CD4-positive, alpha-beta T cell (primary cell): ENCODE measurements at places on chromosomes 6 and 20.

DNA sequence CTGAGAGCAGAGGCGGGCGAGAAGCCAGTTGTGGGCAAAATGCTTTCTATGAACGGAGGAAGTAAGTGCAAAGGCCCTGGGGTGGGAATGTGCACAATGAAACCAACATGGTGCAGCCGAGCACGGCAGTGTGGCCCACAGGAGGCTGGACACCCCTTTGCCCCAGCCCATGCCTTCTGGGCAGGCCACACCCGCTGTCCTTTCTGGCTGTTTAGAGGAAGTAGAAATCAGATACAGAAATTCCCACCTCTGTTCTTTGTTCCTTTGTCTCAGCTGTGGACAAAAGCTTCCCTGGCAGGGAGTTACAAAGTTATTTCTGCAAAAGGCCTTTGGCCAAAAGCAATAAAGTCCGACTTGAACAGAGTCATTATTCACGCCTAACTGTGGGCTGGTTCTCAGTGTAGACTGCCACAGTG, 11.9 kb downstream of the SULF2 start:
- DNase-seq, result no peak

DNA sequence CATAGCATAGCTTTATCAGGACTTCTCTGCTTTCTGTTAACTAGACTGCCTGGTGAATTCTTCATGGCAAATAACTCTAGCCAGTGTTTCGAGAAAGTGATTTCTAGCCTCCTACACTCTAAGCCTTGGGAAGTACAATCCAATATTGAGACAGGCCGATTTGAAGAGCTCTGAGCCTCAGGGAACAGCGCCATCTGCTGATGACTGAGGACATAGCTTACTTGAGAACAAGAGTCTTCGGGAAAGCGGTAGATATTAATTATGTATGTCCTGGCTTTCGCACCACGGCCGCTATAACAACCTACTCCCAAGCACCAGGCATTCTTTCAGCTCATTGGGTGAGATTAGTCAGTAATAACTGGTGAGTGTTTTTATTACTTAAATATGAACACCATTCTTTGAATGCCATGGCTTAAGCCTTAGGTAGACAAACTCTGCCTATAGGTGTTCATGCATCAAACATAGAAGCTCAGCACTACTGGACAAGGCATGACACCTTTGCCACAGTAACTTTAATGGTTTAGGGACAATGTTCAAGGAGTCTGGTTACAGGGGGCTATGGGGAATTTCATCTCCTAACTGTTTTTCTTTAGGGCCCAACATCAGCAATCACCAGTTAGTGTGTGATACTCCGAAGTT, 518.6 kb downstream of the BMP2 start:
- no peak for DNase-seq

GRCh38 chr6:159038914-159039884, 5.6 kb downstream of the TAGAP start:
- no peak for DNase-seq

- no peak for DNase-seq
These were observed 21.8 kb downstream of the HLA-DRA start for GRCh38 chr6:32461493-32461892.

GRCh38 chr20:19483309-19483708, 270.9 kb downstream of the SLC24A3 start:
- DNase-seq, result no peak

GRCh38 chr6:37168811-37169495, 999 bp upstream of the PIM1 start:
- DNase-seq, result peak; percentile 67

GRCh38 chr6:107843400-107843799, 19.3 kb upstream of the SCML4 start:
- DNase-seq, result no peak

DNA sequence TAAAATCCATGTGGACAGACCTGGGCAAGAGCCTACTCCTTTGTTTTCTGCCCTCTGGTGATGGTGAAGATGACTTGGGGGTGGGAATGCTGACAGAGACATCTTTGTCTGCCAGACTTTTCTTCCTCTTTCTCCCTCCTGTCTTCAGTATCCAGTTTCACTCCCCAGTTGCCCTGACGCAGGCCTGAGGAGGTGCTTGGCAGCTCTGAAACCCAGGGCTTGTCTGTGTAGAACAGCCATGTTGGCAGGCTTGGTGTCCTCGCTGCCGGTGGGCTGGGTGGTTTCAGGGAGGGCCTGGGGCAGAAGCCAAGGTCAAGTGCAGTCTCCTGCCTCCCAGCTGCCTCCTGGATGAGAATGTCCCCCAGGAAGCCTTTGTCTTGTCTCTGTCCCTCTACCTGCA, 22.5 kb downstream of the CCDC167 start:
- no peak for DNase-seq

GRCh38 chr6:39610221-39610620, 115.0 kb downstream of the KIF6 start:
- DNase-seq, result no peak

- DNase-seq, result no peak
These were observed 1.3 kb downstream of the ADGRG6 start for GRCh38 chr6:142303176-142303533.

DNA sequence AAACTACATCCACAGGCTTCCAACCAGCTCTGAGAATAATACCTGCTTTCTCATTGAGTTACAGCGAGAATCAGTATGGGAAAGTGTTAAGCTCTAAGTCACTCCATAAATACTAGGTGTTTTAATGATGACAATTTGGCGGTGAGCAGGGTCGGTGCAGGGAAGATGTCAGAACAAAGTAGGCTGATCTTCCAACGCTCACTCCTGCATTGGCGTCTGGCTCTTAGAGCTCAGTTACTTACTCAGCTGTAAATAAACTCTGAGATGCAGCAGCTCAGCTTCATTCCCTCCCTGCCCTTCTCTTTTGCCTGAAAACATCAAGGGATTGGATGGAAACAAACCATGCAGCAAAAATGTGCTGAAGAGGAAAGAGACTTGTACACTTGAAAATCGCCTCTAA, 102.5 kb upstream of the SPACA1 start:
- DNase-seq, result no peak

DNA sequence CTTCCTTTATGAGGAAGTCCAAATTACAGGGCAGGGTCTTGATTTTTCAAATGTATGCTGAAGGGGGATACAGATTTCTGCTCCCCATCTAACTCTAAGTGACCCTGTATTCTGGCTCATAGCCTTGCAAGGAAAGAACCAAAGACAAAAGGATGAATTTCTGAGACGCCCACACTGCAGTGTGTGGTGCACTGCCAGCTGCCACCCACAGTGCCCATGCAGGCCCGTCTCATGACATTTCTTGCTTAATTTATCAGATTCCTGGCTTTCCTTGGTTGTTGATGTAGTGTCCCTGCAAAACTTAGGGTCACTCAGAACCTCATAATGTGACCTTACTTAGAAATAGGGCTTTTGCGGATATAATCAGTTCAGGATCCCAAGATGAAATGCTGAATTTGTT, 68.0 kb downstream of the CBLN4 start:
- DNase-seq, result no peak

DNA sequence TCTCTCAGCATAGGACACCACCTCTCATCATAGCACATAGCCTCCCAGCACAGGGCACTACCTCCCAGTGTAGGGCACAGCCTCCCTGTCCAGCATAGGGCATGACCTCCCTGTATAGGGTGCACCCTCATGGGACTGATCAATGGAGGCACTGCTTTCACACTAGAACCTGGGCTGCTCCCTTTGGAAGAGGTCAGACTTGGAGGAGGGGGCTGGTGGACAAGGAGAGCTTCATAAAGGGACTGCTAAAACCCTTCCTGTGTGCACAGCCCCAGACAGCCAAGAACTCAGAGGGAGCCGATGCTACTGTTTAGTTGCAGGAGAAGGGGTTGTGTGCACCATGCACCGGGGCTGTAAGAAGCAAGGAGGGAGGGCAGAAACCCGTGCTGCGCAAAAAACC, 21.9 kb upstream of the CST4 start:
- DNase-seq, result no peak
